ENCODE measurements at places on chromosomes 11 and 22.

- no peak for DNase-seq
Measured at GRCh38 chr11:115691030-115691429, 186.8 kb upstream of the CADM1 start.

GRCh38 chr11:48063424-48063978, 83.1 kb downstream of the PTPRJ start:
- DNase-seq: peak; percentile 93

DNA sequence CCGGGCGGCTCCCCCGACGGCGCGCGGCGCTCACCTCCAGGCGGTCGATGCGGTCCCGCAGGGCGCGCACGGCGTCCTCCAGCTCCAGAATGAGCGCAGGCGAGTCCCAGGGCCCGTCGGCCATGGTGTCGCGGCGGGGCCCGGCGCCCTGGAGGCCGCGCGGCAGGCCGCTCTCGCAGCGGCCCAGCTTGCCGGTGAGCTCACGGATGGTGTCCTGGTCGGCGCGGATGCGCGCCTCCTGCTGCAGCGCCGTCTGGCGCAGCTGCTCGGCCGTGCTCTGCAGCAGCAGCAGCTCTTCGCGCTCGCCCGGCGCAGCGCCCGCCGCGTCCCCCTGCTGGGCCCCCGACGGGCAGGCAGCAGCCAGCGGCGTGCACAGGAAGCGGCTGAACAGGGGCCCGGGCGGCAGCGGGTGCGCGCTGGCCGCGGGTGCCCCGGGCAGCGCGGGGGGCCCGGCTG, 599 bp downstream of the NPTXR start:
- peak; percentile 35 for DNase-seq

DNA sequence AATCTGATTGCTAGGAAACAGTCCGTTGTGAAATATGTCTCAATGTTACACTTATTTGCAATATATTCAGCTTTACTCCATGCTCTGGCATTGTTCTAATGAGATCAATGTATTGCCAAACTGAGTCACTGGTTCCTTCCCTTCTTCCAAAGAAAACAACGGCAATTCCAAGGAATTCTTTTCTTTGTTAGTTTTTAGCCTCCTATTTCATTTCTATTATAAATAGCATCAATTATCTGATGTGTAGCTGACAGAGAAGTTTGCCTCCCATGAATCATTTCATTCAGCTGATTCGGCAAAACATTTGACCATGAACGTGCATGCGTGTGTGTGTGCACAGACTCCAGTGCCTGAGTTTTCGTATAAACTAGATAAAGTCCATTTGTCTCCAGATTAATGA, 346.8 kb downstream of the ETS1 start:
- DNase-seq: peak; percentile 50

GRCh38 chr22:39745789-39746188, 147.8 kb downstream of the ENTHD1 start:
- no peak for DNase-seq

DNA sequence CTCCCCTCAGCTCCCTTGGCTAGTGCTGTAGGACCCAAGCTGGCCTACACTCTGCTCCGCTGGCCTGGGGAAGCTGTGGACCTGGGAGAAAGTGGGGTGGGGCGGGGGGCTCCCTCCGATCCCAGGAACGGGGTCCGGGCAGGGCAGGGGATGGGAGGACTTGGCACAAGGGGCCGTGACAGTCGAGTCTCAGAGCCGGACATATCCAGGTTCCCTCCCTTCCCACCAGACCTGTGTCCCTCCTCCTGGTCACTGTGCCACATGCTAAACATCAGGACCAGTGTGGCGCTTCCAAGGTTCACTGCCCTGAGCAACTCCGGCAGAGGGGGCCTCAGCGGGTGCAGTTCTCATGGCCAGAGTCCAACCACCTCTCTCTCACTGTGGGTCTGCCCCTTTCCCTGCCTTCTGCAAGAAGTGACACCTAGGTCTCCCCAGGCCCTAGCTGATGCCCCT, 2.0 kb downstream of the DUSP8 start:
- no peak for DNase-seq

GRCh38 chr11:64745521-64746328, 1.8 kb upstream of the RASGRP2 start:
- DNase-seq: no peak

GRCh38 chr22:17769716-17770082, 4.6 kb downstream of the BID start:
- DNase-seq: no peak

DNA sequence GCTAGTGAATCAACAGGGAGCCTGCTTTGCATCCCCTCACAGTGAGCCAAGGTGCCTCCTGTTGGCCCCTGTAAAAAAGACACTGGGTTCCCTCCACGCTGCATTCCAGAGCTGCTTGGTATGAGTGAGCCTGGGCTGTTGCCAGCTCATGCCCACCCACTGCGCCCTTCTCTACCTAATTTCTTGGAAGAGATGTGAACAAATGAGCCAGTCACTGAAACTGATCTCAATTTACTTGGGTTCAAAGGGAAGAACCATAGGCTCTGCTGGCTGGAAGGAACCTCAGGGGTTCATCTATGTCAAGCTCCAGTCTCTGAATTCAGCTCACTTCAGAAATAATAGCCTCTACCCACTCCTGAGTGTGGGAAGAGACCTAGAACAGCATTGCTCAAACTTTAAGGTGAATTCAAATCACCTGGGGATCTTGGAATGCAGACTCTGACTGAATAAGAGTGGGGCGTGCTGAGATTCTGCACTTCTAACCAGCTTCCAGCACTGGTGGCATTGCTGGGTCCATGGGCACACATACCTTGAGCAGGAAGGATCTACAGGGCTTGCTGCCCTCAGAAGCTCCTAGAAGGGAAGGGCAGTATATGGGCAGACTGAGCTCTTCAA, 5.4 kb upstream of the TMPRSS4 start:
- no peak for DNase-seq

- no peak for DNase-seq
Measured at GRCh38 chr11:95414217-95414616, 183.2 kb upstream of the SESN3 start.

GRCh38 chr22:17633217-17633997, 4.9 kb upstream of the ATP6V1E1 start:
- no peak for DNase-seq

DNA sequence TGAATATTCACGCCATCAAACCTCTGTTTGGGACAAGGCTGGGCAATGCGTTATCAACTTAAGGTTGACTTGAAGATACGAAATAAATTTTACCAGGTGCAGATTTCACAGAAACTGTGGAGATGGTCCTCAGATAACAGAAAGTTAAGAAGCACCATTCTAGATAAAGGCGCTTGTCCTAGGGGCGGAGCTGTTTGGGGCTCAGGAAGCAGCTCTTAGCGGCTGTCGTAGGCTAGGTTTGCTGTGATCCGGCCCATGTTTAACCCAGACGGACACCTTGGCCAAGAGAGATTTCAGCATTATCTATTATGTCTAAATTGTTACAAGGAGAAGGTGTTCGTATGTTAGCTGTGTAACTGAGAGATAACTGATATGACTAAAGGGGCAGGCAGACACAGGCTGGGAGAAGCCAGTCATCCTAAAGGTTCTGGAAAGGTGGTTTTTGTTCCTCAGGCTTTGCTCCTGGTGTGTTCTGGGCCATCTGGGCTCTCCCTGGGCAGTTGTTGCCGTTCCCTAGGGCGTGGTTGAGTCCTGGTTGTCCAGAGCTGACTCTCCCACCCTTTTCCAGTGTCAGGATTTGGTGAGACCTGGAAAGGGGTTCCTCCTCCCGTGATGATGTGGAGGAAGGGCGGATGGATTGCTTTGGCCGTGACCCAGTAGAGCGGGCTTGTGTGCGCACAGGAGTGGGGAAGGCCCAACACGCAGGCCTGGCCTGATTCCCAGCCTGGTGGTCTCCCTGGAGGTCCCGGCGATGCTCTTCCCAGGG, 25.8 kb downstream of the TPCN2 start:
- no peak for DNase-seq

GRCh38 chr11:2655834-2656622, 43.8 kb downstream of the KCNQ1OT1 start:
- no peak for DNase-seq

GRCh38 chr22:25956801-25957200, 212.5 kb upstream of the SEZ6L start:
- DNase-seq: no peak

- DNase-seq: no peak
Measured at GRCh38 chr11:119426142-119426541, 3.2 kb upstream of the THY1 start.

DNA sequence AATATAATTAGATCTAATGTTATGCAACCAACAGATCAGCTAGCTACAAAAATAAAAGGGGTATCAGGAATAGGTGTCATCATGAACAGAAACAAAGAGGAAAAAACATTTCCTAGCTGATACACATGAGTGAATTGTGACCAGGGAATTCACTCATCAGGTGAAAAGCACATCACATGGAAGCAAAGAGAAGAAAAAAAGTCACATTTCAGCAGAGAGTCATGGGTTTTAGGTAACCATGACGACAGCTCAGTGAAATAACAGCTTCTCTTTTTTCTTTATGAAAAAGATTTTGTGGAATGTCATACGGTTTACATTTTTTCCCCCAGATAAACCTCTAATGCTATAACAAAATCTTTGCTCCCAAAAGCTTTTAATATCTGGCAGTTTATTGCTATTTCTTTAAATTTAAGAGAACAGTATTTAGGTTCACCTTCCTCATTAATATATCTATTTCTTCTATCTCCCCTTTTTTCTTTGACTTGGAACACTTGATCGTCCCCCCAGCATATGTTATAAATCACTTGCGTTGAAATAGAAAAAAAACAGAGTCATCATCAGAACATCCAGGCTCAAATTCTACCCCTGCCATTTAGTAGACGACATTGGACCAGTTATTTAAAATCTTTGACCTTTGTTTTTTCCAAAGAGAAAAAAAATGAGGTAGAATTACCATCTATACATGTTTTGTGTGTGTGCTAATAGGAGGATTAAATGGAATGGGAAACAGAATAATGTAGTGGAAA, 5.3 kb downstream of the TYR start:
- DNase-seq: no peak

GRCh38 chr22:39188809-39189208, 36.3 kb upstream of the CBX7 start:
- no peak for DNase-seq

DNA sequence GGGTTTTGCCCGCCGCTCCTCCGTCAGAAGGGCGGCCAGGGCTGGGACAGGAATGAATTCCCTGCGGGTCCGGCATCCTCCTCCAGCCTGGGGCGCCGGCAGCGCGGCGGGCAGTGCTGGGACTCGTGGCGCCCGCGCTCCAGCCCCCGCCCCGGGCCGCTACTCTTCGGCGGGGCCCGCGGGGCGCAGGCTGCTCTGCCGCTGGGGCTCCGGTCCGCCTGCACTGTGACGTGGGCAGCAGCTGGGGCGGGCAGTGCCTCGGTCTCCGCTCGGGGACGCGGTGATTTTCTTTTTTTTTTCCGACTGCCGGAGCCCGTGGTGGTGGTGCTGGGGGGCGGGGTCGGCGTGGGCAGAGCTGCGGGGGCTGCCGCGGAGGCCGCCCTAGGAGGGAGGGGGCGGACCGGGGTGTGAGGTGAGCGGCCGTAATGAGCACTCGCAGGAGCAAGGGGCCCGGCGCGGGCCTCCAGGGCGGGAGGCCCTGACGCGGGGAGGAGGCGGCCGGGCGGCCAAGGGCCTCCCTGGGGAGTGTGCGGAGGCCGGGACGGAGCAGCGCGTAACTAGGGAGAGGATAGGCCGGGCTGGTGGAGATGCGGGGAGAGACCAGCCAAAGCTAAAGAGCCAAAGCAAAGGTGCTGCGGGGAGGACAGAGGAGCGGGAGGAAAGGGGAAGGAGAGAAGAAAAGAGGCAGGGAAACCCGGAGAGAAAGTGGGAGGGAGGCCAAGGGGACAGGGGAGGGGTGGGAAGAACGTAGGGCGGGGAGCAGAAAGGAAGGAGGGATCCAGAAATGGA, 73.3 kb upstream of the ZBED5 start:
- DNase-seq: peak; percentile 74

DNA sequence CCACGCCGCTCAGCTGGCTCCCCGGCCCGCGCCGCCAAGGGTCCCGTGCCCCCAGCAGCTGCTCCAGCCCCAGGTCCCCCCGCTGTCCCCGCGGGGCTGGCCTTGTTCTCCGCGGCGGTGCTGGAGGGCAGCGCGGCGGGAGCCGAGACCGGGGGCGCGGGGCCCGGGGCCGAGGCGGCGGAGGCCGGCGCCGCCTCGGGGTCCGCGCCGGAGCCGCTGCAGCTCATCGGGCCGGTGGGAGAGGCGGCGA, 128 bp downstream of the TAF10 start:
- DNase-seq: no peak

Data from fibroblast of the conjunctiva (primary cell).